GM12878 (cell line): ENCODE measurements at places on chromosomes 4 and X. TPM values are rescaled to one million over a fixed set of nuclear protein-coding genes. Genes with fewer than 3 reads are reported as not detected.
A peak's percentile ranks its signal among the peaks of the same experiment; 100 is the strongest.

CPZ gene
- total RNA-seq = not detected in 2 replicates

ARMCX1 gene
- 0.08 TPM in 1 of 2 replicates, not detected in the other for total RNA-seq

DNA sequence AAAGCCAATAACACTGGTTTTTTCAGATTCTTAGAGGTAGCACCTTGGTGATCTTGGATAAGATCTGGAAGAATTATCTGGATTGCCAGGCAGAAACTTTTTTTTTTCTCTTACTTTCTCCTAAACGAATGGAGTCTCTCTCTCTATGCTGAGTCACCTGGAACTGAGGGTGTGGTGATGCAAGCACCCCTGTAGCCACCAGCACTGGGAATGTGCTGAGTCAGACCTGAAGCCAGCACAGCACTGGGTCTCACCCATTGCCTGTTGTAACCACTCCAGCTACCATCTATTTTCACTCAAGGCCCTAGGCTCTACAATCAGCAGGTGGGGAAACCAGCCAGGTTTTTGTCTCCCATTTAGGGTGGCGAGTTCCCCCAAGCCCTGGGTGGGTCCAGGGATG lies 923.8 kb downstream of the RAPGEF2 start:
- H3K27ac ChIP-seq = no peak overlapping the region
- no peak for DNase-seq
- no peaks in the 10 kb centered on the region for H3K4me1 ChIP-seq
- H3K4me3 ChIP-seq = no peak overlapping the region
- H3K36me3 ChIP-seq = no peaks in the 10 kb centered on the region

DNA sequence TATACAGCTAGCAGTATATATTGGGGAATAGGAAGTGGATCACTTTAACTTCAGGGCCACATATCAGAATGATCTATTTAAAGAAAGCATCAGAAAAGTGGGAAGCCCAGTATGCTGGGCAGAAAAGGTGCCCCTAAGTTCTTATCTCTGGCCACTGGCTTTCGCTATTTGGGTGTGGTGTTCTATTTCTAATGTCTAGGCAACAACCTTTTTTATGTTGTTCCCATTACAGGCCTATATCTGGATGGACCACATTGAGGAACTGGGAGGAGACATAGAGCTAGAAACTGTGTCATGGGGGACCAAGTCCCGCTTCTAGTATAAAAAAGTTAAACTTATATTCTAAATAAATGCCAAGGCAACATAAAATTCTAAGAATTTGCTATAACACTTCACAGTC lies 935.6 kb downstream of the PDHA2 start:
- no peak overlapping the region for H3K27ac ChIP-seq
- H3K27me3 ChIP-seq = no peaks in the 10 kb centered on the region
- H3K4me1 ChIP-seq = no peaks in the 10 kb centered on the region
- no peak for DNase-seq
- no peak overlapping the region for H3K4me3 ChIP-seq
- H3K36me3 ChIP-seq = no peaks in the 10 kb centered on the region

GRCh38 chr4:42150653-42151567 lies 1.5 kb downstream of the BEND4 start:
- peaks cover 5% of the 10 kb centered on the region for H3K4me1 ChIP-seq
- peak overlapping the region; percentile 66 for H3K4me3 ChIP-seq
- H3K27me3 ChIP-seq = peaks cover 11% of the 10 kb centered on the region
- no peak for DNase-seq

GRCh38 chr4:66852843-66853242 lies 692.5 kb downstream of the CENPC start:
- no peaks in the 10 kb centered on the region for H3K36me3 ChIP-seq
- no peak for DNase-seq
- no peaks in the 10 kb centered on the region for H3K27me3 ChIP-seq
- no peak overlapping the region for H3K27ac ChIP-seq

GRCh38 chr4:3384391-3384770 lies 57.4 kb upstream of the HGFAC start:
- no peak overlapping the region for H3K27ac ChIP-seq
- no peaks in the 10 kb centered on the region for H3K36me3 ChIP-seq
- no peak for DNase-seq
- peaks cover 16% of the 10 kb centered on the region for H3K4me1 ChIP-seq
- no peaks in the 10 kb centered on the region for H3K27me3 ChIP-seq
- H3K4me3 ChIP-seq = no peak overlapping the region
